ENCODE measurements at places on chromosomes 13 and 19.

- DNase-seq: no peak
These were observed 63.7 kb upstream of the MRI1 start for GRCh38 chr19:13700621-13701020.

GRCh38 chr13:20901668-20902437 lies 693 bp downstream of the XPO4 start:
- DNase-seq: peak; percentile 7

GRCh38 chr13:20489185-20489820 lies 36.4 kb downstream of the CRYL1 start:
- peak; percentile 32 for DNase-seq

GRCh38 chr13:102724923-102725322 lies 30.1 kb upstream of the METTL21C start:
- DNase-seq: no peak

GRCh38 chr13:60448907-60449510 lies 52.0 kb downstream of the TDRD3 start:
- no peak for DNase-seq

DNA sequence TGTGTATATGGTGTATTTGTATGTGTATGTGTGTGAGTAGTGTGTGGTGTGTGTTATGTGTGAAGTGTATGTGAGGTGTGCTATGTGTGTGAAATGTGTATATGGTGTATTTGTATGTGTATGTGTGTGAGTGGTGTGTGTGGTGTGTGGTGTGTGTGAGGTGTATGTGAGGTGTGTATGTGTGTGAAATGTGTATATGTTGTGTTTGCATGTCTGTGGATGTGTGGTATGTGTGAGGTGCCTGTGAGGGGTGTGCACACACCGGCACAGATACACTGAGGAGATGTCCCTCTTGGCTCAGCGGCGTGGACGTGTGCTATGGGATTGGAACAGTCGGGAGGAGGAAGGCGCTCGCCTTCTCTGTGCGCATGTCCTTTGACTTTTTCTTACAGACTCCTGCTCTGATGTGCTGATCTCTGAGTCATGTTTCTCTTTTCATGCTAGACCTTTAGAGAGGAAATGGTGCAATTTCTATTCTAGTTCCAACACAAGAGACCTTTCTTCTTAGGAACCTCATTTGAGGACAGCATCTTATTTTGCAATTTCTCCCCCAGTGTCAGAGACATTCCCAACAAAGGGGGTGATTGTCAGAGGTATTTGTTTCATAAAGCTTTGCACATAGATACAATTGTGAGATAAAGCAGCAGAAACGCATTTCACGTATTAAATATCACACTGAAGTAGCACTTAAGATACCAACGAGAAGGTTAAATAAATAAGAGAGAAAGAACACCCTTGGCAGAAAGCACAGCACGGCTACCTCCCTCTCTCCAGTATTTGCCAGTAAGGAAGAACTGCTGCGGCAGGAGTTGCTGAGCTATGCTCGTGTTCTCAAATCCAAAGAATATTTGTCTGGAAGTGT lies 11.3 kb upstream of the TNFRSF19 start:
- no peak for DNase-seq

- DNase-seq: no peak
These were observed 5.1 kb downstream of the IQCN start for GRCh38 chr19:18269070-18269723.

Measured in stimulated activated CD4-positive, alpha-beta T cell treated with anti-CD3 and anti-CD28 coated beads, Interleukin-12 subunit alpha, Interleukin-12 subunit beta, amount 100 ng/mL, for 24 hours (primary cell).